ENCODE measurements at places on chromosomes 16 and 17.

- DNase-seq = no peak
Observed at GRCh38 chr17:4235372-4236279, 28.2 kb downstream of the ANKFY1 start.

GRCh38 chr17:21676281-21677111 lies 15.8 kb upstream of the KCNJ18 start:
- DNase-seq = no peak

- DNase-seq = no peak
Observed at GRCh38 chr17:38872671-38873385, 3.0 kb downstream of the LASP1 start.

DNA sequence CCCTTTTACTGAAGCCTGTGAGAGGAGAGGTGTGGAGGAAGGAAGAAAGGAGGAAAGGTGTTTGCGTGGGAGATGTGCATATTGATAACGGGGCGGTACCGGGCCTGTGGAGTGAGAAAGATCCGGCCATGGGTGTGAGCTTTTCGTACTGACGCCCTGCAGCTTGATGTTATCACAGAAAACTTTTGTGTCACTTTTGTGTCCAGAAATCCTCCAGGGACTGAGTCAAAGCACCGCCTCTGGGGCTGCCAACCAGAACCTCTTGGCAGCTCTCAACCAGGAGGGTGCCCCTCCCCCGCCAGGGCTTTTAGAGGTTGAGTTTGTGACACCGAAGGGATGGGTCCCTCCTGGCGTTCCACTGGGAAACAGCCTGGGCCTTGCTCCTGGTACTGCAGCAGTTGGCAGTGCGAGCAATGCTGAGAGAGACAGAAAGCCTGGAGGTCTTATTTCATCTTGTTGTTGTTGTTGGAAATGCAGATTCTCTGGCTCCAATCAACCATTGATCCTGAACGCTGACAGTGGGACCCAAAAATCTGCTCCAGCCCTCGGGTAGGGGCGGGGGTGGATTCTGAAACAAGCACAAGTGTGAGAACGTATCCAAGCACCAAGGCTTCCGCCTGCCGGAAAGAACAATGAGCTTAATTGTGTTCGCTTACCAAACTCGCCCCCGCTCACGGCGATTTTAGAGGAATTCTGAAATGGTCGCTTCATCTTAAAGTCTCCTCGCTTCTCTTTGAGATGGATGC lies 65.0 kb downstream of the CRISPLD2 start:
- no peak for DNase-seq

- DNase-seq = no peak
Observed at GRCh38 chr16:65545413-65545956, 423.6 kb upstream of the CDH11 start.

DNA sequence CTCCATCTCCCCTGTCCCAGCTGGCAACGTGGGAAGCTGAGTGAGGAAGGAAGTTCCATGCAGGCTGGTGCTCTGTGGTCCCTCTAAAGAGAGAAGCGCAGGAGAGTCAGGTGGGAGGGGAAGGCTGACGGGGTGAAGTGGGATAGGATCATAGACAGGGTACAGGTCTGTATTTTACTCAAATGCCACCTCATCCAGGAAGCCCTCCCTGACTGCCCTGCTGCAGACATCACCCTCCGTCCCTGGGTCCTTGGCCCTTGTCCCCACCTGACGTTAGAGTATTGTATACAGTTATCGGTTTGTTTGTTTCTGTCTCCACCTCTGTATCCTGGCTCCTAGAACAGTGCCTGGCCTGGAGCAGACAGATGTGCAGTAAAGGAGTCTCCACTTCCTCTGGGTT lies 11.7 kb downstream of the CANT1 start:
- no peak for DNase-seq

- DNase-seq = no peak
Observed at GRCh38 chr17:13099089-13099735, 81.4 kb upstream of the ELAC2 start.

DNA sequence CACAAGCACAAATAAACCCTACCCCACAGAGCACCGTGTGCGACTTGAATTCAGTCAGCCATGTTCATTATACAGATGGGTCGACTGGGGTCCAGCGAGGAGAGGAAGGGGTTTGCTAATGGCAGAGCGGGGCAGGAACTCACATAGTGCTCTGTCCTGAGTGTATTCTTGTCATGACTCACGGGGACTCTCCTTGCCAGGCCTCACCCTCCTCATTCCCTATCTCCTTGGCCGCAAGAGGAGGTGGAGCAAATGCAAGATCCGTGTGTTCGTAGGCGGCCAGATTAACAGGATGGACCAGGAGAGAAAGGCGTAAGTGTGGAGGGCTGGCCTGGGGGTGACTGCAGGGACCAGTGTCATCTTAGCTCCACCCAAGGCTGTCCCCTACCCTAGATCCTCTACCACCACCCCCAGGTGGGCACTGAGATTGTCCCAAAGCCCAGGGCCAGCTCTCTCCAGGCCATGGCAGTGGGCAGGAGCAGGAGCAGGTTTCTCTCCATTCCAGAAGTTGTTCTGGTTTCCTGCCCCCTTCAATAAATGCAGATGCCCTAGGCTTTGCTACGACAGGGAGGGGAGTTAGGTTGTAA lies 29.4 kb downstream of the SLC12A3 start:
- DNase-seq = no peak

GRCh38 chr17:49645654-49646053 lies 32.2 kb downstream of the SPOP start:
- DNase-seq = no peak

- DNase-seq = no peak
Observed at GRCh38 chr16:65675161-65675560, 553.3 kb upstream of the CDH11 start.

- no peak for DNase-seq
Observed at GRCh38 chr17:47649972-47650524, 329 bp downstream of the KPNB1 start.

GRCh38 chr17:74157366-74157765 lies 46.1 kb upstream of the RPL38 start:
- DNase-seq = no peak

DNA sequence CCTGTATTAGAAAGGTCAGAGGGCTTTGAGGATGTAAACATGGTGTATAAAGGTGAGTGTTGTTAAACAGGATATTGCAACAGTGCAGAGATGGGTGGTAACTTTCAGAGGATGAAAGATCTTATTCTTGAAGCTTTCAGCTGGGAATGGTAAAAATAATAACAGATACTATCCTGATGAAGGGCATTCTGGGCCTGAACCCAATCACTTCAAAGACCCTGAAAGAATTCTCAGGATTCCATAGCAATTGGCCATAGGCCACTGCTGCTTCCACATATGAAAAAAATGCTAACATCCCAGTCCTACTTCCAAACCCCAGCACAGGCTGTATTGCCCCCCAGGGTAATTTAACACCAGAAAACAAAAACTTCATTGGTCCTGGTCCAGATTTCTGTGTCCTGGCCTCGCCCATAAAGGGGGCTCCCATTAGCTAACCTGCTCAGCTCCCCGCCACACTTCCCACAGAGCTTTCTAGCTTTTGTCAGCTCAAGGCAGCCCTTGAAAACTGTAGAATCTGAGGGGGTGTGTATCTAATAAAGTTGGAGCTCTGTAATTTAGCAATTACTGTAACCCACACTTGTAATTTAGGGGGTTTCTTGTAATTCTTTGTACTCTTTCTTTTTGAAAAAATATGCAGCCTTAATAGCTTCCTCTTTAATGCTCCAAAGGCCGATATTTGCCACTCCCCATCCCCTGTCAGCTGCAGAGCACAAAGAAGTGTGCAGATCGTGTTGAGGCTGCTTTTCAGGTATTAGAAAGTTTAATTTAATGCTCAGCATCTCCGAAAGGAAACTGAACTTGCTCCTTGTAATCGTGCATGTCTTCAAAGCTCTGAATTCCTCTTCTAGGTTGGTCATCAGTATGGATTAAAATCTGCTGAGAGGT lies 371.5 kb downstream of the SEC14L1 start:
- no peak for DNase-seq

DNA sequence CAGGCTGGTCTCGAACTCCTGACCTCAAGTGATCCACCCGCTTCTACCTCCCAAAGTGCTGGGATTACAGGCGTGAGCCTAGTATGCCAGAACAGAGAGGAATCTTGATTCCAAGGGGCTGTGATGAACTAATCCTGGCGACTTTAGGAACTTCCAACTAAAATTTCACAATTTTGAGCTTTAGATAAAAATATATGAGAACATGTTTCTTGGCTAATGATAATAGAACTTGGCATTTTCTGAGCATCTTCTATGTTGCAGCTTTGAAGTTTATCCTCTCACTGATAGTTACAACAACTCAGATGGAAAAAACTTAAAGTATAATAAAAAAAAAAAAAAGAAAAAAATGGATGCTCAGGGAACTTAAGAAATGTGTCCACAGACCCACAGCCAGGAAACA lies 69.8 kb upstream of the WSCD1 start:
- DNase-seq = no peak

DNA sequence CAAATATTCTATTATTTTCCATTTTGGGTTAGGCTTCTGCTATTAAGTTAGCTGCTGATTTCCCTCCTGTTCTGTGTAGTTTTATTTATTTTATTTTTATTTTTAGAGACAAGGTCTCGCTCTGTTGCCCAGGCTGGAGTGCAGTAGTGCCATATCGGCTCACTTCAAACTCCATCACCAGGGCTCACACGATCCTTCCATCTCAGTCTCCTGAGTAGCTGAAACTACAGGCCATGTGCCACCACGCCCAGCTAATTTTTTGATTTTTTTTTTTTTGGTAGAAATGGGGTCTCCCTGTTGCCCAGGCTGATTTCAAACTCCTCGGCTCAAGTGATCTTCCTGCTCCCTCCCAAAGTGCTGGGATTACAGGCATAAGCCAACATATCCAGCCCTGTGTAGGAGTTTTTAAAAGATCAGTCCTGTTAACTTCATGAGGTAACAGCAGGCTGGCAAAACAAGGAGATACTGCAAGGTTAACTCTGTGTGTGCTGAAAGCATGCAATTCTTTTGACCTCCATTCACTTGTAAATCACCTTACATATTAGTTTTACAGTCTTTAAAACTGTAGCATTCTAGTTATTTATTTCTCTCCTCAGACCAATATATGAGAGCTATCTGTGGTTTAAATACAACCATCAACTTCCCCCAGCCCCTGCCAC lies 63.2 kb downstream of the SSH2 start:
- DNase-seq = no peak

DNA sequence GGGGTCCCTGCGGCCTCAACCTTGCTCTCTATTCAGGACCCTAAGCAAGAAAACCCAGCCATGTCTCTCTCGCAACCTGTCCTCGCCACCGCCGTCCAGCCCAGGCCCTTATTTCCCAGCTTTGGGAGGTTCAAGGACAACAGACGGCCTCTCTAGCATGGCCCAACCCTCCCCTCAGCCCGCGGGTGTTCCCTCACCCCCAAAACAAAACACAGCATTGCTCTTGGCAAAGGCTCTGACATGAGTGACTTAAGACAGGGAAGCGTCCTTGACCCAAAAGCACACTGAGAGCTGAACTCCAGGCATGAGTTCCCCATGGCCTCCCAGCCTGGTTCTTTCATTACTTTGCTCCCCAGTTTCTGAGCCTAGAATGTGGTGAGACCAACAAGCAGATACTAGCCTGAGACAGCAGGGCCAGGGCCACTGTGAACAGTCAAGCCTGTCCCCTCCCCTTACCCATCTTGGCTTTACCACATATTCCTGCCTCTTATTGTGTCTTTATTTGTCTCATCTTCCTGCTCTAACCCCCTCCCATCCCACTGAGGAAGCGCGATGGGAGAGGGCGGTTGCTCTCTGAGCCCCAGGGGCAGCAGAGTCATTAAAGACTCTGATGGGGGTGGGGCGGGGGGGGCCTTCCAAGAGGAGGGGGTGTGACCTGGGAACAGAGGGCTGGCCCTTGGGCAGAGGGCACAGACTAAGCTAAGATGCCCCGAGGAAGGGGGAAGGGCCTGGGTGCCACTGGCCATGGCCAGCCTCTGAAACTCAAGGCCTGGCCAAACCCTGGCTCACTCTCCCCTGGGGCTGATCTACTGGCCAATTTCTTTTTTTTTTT lies 11.8 kb downstream of the SREBF1 start:
- DNase-seq = no peak

DNA sequence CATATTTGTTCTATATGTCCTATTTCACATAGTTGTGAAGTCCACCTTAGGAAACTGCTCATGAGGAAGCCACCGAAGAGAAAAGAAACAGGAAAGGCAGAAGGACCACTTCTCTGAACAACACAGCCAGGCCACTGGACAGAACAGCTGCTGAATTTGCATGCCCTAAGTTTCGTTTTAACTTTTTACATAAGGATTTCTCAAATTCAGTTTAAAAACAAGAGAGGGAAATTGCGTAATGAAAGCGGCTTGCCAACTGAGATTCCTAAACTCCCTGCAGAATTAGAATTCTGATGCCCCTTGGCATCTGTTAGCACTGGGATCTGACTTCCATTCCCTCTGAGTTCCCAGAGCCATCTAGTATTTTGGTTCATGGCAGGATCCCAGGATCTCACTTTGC lies 5.0 kb upstream of the CCL8 start:
- DNase-seq = no peak

DNA sequence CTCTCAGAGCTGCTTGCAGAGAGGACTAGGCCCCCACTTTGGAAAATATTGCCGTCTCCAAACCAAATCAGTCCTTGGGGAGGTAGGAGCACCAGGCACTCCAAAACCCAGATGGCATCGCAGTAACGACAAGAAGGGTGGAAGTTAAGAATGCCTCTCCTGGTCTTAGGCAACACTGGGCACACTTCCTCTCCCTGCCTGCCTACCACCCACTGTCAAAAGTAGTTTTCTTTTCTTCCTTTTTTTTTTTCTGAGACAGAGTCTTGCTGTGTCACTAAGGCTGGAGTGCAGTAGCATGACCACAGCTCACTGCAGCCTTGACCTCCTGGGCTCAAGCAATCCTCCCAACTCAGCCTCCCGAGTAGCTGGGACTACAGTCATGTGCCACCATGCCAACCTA lies 47.2 kb downstream of the SRL start:
- no peak for DNase-seq

- no peak for DNase-seq
Observed at GRCh38 chr16:508884-509736, 18.4 kb upstream of the CAPN15 start.

- DNase-seq = no peak
Observed at GRCh38 chr17:47789611-47790561, 31.7 kb downstream of the OSBPL7 start.

DNA sequence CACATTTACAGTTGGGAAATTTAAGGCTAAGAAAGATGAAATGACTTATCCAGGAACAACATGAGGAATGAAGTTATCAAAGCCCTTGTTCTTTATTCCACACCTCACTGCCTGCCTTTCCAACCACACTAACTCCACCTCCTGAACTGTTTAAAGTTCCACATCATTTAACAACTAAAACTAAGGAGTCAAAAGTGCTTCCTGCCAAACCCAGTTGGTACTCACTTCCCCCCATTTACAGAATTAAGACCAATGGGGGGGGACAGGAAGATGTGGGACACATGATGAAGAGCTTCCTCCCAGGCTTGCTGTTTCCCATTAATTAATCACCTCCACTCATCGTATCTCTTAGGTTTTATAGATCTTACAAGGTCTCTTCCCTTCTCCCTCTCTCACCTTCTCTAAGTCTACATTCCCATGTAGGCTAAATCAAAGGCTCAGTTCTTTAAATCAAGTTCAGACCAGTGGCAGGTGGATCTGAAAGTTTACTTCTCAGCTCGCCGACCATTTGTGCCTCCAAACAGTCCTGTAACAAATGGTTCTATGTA lies 19.2 kb upstream of the TMEM101 start:
- no peak for DNase-seq

GRCh38 chr16:65754820-65755691 lies 611.4 kb upstream of the CDH5 start:
- no peak for DNase-seq

- no peak for DNase-seq
Observed at GRCh38 chr16:10001258-10001775, 180.9 kb downstream of the GRIN2A start.
